ENCODE measurements at places on chromosomes 12 and 14.

GRCh38 chr12:121678305-121678704 lies 8.9 kb upstream of the MORN3 start:
- no peak for DNase-seq

DNA sequence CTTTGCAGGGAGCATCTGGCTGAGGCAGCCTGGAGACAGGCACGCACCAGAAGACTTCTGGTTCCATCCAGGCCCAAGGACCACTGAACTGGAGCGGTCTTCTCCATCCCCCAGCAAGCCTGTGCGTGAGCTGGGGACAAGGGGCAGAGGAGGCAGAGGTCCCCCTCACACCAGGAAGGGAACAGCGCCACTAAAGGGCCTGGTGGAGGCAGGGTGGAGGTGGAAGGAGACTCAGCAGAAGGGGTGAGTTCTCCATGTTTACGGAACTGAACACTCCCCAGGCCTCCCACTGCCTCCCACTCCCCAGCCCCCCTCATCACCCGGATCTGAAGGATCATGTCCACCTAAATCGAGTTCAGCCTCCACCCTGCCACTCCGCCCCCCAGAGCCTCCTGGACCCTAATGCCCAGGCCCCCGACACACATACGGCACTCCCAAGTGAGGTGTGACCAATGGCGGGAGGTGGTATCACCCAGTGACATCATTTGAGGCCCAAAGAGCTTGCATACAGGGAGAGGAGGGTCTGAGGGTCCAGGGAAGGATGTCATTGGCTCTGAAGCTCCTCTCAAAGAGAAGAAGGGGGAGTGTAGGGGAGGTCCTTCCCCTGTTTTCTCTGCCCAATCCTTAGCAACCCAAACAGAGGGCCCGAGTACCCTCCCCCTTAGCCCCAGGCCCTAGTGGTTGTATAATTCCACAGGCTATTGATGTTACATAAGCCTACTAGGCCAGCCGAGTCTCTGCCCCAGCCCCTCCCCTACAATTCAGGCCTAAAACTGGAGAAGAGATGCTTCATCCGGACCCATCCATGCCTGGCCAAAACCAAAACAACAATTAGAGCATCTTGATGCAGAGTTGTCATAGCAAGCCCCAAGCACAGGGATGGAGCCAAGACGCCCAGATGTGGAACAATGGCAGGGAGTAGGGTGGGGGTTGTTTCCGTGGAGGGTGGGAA lies 1.0 kb downstream of the FAIM2 start:
- peak; percentile 68 for DNase-seq

GRCh38 chr12:51390891-51391282 lies 319 bp downstream of the GALNT6 start:
- peak; percentile 66 for DNase-seq

- no peak for DNase-seq
Observed at GRCh38 chr12:80186727-80187217, 87.4 kb downstream of the OTOGL start.

- no peak for DNase-seq
Observed at GRCh38 chr14:28482251-28483040, 284.1 kb upstream of the FOXG1 start.

- no peak for DNase-seq
Observed at GRCh38 chr12:92292016-92292415, 146.4 kb upstream of the BTG1 start.
